Common myeloid progenitor, CD34-positive (primary cell): ENCODE measurements at places on chromosomes 2 and 18.

DNA sequence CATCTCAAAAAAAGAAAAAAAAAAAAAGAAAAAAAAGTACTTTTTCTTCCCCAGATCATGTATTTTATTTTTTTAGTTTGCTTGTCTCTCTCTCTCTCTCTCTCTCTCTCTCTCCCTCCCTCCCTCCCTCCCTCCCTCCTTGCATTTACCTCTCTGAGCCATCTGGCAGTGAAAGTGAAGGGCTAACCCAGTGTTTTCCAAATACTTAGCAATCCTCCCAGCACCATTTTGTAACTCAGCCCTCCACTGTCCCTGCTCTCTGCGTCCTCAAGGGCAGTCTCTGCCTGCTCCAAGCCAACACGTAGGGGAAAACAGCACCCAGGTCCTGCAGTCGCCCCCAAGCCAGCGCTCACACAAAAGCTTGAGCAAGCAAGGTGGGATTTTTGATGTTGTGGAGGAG is 19.6 kb upstream of the TEX44 start:
- DNase-seq = no peak

DNA sequence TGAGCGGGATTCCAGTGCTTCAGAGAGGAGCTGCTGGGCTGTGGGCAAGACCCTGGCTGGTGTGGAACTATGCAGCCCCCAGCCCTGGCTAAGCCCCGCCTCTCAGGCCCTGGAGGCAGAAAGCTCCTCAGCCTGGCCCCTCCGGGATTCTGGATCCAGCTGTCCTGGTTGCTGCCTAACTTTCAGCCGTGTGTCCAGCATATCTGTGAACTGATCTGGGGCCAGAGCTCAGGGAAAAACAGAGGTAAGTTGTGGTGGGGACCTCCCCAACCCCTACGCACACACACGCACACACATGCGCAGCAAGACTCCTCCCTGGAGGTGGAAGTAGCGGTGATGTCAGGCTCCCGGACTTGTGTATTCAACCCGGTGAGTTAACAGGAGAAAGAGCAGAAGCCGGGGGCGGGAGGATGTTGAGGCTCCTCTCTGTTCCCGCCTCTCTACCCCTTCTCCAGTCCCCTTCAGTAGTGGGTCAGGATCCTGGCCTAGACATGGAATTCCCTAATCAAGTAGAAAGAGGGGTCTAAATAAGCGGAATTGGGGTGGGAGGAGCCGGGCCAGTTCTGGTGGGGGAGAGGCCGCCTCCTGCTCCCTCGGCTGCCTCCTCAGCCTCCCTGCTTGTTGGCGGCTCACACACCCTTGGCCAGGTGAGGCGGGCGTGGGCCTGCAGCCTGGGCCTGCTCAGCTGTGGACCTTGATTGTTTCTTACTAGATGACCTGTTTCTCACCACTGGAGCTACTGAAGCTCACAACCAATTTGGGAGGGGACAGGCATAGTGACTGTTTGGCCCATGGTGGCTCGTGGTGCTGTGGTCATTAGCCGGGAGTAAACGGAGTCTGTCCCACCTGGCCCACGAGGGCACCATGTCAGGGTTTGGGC is 33.4 kb downstream of the SIX2 start:
- peak; percentile 67 for DNase-seq

DNA sequence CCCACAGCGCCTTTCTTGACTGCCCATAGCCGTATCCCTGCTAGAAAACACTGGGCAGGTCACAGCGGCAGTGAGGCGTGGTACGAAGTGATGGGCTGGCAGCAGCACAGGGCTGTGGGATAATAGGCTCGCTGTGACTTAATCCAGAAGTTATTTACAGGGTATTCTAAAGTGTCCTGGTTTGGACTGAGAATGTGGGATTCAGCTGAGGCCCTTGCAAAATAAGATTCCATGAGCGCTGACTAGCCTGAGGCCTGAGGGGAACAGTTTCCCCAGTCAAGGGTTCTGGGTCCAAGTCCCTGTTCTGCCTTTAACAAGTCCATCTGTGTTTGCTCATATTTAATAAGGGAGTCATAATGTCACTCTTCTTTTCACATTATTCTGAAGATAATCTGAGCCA is 34.6 kb downstream of the SETBP1 start:
- no peak for DNase-seq

DNA sequence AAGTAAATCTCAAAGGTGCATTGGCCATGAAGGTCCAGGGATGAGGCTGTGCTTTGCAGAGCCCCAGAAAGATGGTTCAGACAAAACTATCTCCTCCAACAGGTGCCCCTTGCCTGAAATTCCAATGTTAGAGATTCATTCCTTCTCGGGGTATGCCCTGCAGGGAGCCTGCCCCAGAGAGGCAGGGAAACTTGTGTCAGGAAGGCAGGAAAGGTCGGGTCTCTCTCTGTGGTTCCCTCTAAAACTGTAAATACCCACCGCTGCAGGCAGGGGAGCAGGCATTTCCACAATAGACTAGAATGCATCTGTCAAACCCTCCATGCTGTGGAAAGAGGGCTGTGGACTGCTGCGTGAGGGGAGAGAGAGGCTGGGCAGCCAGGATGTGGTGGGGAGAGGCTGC is 207.8 kb upstream of the SMAD2 start:
- DNase-seq = peak; percentile 14

- DNase-seq = peak; percentile 46
These were observed 59.7 kb upstream of the PDK1 start for GRCh38 chr2:172496160-172496608.

GRCh38 chr2:121386707-121387106 is 101.7 kb upstream of the TFCP2L1 start:
- DNase-seq = no peak

- no peak for DNase-seq
These were observed 47.0 kb upstream of the ST3GAL5 start for GRCh38 chr2:85935746-85936208.

DNA sequence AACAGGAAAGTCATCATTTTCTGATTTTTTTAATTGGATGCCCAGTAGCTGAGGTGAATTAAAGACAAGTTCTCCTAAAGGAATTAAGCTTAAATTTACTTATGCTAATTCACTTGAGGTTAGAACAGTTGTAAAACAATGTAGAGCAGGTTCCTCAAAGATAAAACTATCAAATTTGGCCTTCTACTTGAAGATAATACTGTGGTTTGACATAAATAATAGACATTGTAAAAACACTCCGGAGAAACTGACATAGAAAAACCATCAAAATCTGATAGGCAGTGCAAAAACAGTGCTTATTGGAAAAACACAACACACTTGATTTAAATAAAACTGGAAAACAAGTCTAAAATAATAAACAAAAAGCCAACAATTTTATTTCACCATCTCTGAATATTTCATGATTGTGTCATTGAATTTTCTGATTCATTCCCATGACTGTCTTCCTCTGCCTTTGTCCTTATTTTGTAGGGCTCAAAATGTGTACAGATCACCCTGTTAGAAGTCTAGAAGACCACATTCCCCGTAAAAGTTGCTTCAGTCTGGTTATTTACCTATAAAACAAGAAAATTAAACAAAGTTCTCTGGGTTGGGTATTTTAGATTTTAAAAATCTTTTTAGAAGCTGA is 28.3 kb upstream of the SLC40A1 start:
- peak; percentile 43 for DNase-seq

GRCh38 chr18:55587418-55588110 is 428 bp downstream of the TCF4 start:
- DNase-seq = peak; percentile 80

GRCh38 chr2:69742322-69742952 is 503 bp downstream of the ANXA4 start:
- DNase-seq = no peak

GRCh38 chr18:23337599-23338444 is 115.3 kb upstream of the RIOK3 start:
- peak; percentile 40 for DNase-seq

DNA sequence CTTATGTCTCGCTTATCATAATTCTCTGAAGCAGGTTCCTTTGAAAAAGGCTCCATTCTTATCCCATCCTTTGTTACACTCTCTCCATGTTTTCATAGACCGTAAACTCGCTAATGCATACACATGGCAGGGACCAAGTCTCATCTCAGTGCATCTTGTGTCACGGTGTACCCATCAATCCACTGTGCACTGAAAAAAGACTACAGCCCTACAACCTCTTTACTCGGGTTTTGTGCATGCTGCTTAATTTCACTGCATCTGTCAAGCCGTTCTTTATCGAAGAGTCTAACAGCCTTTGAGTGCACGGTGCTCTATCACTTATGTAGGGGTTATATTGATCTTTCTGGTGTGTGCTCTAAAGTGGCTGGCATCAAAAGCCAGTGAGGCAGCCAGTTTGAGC is 302.9 kb upstream of the ERBB4 start:
- DNase-seq = no peak
